ENCODE measurements at places on chromosomes 6 and 20.

DNA sequence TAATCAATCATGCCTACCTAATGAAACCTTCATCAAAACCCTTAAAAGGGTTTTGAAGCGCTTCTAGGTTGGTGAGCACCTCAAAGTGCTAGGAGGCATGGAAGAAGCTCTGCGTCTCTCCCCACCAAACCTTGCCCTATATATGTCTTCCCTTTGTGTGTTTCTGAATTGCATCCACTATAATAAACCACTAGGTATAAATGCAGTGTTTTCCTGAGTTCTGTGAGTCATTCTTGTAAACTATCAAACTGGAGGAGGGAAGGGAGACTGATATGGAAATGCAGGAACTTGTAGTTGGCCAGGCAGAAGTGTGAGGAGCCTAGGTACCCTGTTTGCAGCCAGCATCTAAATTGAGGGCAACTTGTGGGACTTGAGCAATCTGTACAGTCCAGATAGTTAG, 698.8 kb downstream of the DOK5 start:
- no peak for DNase-seq

DNA sequence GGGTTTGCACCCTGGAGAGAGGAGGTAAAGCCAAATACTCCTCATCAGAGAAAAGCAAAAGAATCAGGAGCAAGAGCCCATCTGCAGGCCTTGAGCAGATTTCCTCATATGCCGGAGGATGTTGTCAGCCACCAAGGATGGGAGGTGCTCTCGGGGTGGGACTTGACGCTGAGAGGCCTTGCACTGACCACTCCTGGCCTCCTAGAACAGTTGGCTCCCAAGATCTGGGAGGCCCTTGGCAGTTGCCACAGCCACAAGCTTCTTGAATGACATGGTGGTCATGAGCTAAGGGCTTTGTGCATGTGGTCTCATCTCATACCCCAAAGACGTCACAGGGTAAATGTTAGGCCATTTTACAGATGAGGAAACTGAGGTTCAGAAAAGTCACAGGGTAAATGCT, 75.2 kb upstream of the PMEPA1 start:
- DNase-seq = no peak

GRCh38 chr20:50252701-50253100, 62.1 kb downstream of the CEBPB start:
- no peak for DNase-seq

GRCh38 chr20:63239431-63239830, 3.7 kb downstream of the BIRC7 start:
- DNase-seq = no peak

GRCh38 chr6:136952714-136953260, 30.7 kb downstream of the SLC35D3 start:
- no peak for DNase-seq

DNA sequence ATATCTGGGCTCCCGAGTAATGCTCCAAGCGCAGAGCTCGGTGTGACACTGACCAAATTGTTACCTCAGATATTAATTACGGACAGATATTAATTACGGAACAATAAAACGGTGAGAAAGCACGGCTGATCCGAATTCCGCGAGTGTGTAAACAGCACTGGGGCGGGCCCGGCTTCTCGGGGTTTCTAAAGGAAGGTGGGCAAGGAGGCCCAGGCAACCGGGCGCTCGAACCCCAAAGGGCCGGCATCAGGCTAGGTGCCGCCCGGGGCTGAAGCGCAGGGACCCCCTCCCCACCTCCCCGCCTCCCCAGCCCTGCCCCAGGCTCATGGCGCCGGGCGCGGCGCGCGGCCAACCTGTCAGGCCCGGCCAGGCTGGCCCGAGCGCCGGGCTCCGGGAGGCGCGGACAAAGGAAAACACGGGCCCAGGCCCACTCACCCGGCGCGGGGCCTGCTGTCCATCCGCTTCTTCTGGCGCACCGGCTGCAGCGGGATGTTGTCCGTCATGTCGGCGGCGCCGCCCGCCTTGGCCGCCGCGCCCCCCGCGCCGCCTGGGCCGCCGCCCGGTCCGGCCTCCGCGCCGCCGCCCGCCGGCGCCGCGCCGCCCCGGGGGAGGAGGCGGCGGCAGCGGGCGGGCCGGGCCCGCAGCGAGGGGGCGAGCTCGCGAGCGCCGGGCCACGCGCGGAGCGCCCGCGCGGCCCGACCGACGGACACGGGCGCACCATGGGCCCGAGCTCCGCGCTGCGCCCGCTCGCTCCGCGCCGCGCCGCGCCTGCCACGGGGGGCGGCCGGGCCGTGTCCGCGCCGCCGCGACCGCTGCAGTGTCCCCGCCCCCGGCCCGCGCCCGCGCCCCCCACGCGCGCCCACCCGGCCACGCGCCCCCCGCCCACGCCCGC, at the start of gene ATP9A:
TSS of gene ATP9A (minus strand) at position 524 of the 892 bp plus-strand sequence. CDS start at position 503, 21 bp downstream.
- DNase-seq = peak; percentile 70

DNA sequence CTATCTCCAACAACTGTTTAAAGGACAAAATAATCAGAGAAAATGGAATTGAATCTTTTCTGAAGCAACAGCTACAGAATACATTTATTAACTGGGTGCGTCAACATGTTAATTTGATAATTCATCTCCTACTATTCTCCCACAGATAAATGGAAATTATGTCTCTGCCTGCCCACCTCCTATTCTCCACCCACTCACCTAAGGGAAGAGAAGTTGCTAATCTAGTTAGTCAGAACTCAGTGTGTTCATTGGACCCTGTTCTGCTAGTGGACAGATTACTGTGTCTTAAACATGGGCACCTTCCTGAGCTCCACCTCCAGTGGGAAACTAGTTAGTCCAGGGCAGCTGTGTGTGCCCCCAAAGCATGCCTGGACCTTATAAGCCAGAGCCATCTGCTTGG, 41.0 kb downstream of the METTL24 start:
- no peak for DNase-seq

- DNase-seq = no peak
Observed at GRCh38 chr6:18600255-18600654, 213.1 kb downstream of the RNF144B start.

DNA sequence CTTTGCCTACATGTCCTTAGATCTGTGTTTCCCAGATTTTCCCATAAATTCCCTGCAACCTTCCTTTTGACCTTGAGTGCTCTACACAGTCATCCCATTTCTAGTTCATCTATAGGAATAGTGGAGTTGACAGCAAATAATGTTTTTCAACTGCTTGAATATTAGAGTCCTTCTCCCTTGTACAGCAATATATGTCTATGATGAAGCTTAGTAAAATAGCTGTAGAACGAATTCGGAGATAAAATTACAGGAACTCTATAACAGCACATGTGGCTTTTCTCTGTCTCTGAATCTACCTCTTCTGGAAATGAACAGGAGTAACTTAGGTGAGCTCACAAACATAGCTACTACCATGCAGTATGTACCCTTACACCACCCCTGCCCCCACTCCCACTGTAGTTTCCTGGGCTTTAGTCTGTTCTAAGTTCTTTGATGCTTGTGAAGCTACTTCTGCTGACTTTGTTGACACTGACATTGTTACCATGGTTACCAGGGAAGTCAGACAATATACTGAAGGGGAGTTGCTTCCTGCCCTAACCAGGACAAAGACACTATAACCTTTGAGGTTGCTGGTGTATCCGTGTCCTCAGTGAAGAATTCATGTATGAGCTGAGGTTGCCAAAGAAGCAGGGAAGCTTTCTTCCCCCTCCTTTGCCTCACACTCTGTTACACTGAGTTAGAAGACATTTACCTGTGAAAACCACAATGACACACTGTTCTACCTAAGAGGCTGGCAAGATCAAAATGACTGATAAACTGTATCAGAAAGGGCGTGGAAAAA, 35.8 kb upstream of the SHLD1 start:
- no peak for DNase-seq

GRCh38 chr20:9323622-9324021, 190.8 kb upstream of the LAMP5 start:
- DNase-seq = no peak

DNA sequence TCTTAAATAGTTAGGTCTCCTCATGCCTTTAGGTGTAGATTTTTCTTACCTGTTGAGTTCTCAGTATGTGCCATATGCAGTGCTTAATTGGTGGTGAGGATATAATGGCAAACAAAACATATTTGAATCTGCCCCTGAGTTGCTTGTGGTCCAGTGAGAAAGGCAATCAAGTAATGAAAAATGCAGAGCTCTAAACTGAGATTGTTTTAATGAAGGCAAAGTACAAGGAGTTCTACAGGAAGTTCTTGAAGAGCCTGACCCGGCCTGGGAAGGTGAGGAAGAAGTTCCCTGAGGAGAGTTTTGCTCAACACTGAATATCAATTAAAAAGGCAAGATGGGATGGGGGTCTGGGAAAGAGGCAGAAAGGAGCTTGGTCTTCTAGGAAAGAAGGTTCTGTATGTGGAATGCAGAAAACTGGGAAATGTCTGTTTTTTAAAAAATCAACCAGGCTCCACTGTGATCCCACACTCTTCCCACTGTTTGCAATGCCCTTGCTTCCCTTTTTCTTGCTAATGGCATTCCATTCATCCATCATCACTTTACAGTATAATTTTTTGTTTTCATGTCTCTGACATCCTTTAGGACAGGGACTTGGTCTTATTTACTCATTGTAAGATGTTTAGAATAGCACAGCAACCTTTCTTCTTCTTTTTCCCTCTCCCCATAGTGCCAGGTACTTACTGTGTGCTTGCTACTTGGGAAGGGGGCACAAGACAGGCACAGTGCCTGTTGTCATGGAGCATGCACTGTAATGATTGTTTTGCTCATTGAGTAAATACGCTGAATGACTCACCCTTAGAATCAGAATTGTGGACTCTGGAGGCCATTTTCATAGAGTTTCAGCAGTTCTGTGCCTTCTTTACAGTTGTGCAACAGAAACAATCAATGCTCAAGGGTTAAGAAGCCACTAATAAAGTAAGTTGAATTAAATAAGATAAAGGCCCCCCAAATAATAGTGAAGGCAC, 64.3 kb downstream of the ANKS1A start:
- no peak for DNase-seq

- DNase-seq = no peak
Observed at GRCh38 chr6:129641344-129641743, 68.6 kb downstream of the ARHGAP18 start.

DNA sequence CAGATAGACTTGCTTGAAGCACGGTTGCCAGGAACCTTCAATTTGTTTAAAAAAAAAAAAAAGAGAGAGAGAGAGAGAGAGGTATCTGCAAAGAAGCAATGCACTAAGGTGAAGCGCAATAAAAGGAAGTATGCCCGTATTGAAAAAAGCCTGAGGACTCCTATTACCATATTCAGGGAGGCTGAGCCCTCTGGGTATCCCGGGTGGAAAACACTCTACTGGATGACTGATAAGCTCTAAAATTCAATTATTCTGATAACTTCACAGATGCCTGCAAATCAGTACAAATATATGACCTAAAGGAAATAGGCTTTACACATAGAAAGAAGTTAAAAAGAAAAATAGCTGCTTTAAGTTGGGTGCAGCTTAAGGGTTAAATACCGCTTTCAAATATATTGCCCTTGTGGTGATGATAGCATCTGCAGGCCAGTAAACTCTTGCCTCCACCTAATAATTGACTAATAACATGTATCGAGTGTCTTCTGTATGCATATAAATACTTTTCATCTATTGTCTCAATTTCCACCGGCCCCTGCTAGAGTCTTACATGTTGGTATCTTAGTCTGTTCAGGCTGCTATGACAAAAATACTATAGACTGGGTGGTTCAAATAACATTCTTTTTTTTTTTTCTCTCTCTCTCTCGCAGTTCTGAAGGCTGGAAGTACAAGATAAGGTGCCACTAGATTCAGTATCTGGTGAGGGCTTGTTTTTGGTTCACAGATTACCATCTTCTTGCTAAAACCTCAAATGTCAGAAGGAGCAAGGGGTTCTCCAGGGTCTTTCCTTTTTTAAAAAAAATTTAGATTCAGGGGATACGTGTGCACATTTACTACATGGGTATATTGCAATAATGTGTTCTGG, 187.4 kb upstream of the JARID2 start:
- DNase-seq = no peak

- DNase-seq = peak; percentile 45
Observed at GRCh38 chr20:53773792-53774401, 180.3 kb upstream of the ZNF217 start.

DNA sequence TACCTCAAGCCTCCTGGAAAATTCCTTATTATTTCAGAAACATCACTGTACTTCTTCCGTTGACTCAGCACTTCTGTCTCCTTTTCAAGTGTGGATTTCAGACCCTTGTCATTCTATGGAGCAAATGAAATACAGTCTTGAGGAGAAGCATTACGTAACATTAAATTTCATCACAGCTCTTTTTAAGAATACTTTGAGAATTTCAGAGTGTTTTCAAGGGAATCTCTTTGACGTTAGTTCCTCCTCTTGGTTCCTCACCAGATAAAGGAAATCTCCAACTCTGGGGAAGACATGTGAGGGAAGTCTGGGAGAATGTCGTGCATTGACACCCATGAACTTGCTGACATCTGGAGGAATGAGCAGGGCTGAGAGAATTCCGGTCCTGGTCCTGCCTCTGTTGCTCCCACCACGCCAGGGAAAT, 32.3 kb downstream of the UST start:
- no peak for DNase-seq

DNA sequence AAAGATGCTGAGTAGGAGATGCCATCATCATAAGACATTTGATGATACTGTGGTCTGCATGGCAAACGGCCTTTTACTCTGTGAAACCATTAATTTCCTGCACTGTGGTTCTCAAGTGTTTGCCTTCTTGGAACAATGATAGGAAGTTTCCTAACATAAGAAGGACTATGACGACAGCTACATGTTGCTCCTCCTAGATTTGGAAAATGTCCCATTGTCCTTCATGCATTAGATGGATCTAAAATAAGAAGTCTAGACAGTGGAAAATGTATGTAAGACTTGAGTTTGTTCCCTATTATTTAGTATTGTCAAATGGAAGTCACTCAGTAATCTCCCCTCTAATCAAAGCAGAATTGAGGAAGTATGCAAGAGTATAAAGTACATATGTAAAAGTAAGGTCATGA, 98.5 kb upstream of the TMEM170B start:
- DNase-seq = no peak

DNA sequence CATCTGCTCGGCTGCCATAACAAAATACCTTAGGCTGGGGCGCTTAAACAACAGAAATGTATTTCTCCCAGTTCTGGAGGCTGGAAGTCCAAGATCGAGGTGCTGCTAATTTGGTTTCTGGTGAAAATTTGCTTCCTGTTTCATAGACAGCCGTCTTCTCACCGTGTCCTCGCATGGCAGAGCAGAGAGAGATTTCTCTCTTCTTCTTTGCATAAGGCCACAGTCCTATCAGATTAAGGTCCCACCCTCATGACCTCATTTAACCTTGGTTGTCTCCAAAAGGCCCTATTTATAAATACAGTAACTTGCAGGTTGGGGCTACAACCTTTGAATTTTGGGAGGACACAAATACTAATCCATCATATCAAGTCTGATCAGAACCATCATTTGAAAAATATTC, 544.3 kb downstream of the KIF16B start:
- DNase-seq = no peak

GRCh38 chr20:47263080-47263464, 93.4 kb downstream of the ZMYND8 start:
- no peak for DNase-seq

DNA sequence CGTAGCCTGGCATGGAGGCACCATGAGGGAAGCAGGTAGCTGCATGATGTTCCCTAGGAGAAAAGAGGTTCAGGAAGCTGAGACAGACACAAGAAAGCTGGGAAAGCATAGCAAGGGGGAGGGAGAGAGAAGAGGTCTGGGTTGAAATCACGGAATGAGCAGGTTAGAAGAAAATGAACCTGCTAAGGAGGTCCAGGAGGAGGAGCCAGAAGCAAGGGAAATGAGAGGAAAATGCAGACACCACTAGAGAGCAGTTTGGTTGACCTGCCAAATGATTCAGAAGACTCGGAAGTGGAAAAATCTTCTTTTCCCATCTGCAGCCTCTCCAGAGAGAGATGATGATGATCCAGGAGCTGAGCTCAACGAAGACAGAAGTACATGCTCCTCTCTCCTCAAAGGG, 70.9 kb downstream of the VIP start:
- DNase-seq = no peak

GRCh38 chr20:62739581-62740285, 31.1 kb downstream of the NTSR1 start:
- DNase-seq = peak; percentile 75
